NCI-H510A (cell line): ENCODE measurements at places on chromosomes 1 and 21.

DNA sequence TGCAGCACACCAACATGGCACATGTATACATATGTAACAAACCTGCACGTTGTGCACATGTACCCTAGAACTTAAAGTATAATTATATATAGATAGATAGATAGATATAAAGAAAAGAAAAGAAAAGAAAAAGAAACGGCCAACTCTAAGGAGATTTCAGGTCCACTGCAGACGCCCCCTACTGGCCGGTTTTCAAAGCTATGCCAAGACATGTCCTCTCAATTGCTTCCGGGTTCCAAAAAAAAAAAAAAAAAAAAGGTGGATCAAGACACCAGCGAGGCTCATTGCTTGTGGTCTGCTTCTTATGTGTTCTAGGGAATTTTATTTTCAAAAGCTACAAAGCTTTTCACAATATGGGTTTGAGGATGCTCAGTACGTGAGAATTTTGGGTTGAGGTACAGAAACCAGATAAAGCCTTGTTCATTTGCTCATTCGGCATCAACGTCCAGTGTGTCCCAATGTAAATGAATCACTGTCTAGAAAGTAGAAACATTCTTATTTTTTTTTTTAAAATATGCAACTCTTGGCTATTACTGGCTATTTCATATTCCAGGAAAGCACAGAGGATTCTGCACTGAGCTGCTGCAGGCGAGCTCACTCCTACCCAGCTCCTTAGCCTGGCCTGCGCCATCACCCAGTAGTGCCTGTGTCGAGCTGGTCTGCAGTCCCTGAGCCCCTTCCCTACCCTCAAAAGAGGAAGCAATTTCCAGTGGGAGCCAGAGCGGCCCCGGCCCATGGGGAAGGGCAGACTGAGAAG, 643.0 kb downstream of the KIF26B start:
- DNase-seq, result no peak

- no peak for DNase-seq
Measured at GRCh38 chr1:174724219-174724618, 275.5 kb upstream of the CACYBP start.

- no peak for DNase-seq
Measured at GRCh38 chr1:4046836-4047461, 146.9 kb upstream of the C1orf174 start.

GRCh38 chr21:24025101-24025500, 1582.2 kb downstream of the MRPL39 start:
- DNase-seq, result no peak

DNA sequence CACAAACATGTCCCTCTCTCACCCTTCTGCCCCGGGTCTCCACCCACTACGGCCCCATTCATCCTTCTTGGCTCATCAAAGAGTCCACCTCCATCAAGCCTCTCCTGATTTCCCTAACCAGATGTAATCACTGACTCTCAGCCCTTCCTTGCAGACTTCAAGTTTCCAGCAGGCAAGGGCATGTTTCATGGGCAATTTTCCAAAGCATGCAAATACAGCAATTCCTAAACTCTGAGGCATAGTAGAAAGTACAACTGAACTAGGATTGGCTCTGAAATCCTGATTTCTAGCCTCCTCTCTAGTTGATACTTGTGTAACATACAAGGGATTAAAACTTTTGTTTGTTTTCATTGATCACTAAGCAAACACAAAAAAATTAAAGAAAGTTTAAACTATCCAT, 109.1 kb upstream of the GADD45A start:
- DNase-seq, result no peak

GRCh38 chr1:173253046-173253445, 45.9 kb upstream of the TNFSF4 start:
- DNase-seq, result no peak

DNA sequence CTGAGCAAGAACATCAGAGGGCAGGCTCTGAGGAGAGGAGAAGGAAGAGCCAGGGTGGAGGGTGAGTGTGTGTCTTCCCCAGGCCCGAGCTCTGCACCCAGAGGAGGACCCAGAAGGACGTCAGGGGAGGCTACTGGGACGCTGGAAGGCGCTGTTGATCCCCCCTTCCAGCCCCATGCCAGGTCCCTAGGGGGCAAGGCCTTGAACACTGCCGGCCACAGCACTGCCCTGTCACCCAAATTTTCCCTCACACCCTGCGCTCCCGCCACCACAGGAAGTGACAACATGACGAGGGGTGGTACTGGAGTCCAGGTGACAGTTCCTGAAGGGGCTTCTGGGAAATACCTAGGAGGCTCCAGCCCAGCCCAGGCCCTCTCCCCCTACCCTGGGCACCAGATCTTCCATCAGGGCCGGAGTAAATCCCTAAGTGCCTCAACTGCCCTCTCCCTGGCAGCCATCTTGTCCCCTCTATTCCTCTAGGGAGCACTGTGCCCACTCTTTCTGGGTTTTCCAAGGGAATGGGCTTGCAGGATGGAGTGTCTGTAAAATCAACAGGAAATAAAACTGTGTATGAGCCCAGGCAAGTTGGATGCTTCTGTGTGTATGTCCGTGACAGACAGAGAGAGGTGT, 17.1 kb downstream of the BCAN start:
- no peak for DNase-seq

GRCh38 chr1:204286831-204287421, 72.8 kb downstream of the PLEKHA6 start:
- no peak for DNase-seq

- DNase-seq, result peak; percentile 92
Measured at GRCh38 chr1:178093494-178093950, 382 bp upstream of the RASAL2 start.

GRCh38 chr21:43935711-43936110, 70.7 kb downstream of the AGPAT3 start:
- peak; percentile 42 for DNase-seq

DNA sequence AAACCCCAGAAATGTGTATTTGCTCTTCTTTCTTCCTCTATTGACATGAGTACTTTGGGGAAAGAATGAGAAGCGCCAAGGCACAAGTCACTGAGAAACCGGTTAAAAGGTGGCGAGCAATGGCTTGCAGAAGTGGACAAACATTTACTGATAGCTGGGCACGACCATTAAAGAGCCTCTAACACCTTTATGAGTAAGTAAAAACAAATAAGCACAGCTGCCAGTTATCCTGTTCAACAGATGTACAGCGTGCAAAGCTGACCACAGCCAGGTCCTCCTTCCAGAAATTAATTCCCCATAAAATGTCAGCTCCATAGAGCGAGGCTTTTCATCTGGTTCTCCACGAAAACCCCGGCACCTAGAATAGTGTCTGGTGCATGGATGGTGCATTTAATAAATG, 72.7 kb downstream of the CAPZB start:
- peak; percentile 93 for DNase-seq

GRCh38 chr1:82321794-82322193, 521.1 kb downstream of the ADGRL2 start:
- no peak for DNase-seq

- no peak for DNase-seq
Measured at GRCh38 chr21:34635307-34635706, 20.4 kb upstream of the RCAN1 start.

GRCh38 chr1:29519788-29520110, 283.4 kb downstream of the PTPRU start:
- no peak for DNase-seq

DNA sequence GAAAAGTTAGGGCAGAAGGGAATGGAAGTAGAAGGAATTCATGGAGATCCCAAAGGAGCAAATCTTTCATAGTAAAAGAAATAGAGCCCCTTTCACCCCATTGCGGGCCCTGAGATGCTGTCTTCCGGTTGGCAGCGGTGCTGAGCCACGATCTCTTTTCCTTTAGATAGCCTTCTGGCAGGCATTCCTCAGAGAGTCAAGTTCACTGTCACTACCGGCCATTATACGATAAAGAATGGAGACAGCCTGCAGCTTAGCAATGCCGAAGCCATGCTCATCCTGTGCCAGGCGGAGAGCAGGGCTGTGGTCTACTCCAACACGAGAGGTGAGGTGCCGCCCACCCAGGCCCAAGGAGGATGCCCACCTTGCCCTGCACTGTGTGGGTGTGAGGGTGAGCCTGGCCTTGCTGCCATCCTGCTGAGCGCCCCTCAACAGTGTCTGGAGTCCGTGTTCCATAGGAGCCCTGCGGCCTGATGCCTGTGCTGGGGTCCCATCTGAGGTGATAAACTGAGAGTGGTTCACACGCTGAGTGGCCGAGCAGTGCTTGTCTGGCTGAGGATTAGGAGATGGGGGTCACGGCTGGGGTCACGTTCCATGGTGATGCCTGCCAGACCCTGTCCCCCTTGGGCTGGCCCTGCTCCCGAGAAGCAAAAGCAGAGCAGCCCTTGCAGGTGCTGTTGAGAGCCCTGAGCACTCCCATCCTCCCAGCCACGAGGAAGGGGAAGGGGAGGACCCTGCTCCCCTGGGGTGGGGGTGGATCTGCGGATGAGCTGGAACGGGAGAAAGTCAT, 20.4 kb upstream of the PWP2 start:
- DNase-seq, result no peak

- no peak for DNase-seq
Measured at GRCh38 chr1:222073307-222073995, 331.6 kb upstream of the DUSP10 start.

GRCh38 chr1:184300446-184300845, 86.4 kb upstream of the C1orf21 start:
- DNase-seq, result no peak

DNA sequence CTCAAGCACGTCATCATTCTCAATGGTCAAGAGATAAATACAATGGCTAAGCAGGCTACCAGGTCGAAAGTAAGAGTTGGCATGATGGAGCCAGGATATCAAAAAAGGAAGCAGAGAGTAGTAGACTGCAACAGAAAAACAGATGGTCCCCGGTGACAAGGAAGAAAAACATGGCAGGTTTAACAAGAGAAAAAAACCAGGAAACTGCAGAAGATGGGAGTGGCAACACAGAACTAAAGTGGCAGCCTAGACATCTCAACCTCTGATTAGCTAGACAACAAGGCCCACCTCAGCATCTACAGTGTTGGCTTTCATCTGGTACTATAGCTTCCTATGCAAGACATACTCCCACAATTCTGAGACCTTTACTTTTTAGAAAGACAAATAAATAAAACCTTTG, 3.1 kb downstream of the UBR4 start:
- no peak for DNase-seq

DNA sequence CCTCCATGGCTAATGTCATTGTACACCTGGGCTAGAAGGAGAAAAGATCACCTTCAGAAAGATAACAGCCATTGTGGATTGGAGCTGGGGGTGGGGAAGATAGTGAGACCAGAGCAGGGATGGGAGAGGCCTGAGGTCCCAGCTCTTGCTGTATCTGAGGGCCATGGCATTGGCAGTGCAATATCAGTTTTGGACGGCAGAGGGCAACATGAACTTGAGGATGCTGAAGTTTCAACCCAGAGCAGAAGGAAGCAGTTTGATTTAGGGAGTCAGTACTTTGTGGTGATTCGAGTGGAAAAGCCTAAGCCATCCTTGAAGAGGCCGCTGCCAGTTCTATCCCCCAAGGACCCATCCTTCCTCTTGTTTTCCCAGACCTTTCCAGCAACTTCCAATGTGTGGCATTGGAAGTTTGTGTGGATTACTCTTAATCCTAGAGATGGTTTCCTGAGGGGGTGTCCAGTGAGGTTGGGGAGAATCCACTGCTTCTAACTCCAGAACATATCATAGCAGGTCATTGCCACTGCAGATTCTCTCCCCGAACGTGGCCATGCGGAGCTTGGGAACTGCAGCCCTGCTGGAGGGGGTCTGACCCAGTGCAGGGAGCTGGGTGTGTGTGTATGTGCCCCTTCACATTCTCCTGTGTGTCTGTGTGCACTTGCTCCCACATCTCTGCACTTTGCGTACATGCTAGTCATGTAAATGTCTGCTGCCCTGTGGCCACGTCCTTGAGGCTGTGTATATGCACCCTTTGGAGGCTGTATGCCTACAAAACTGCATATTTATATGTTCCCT, 24.1 kb downstream of the SLC26A9 start:
- DNase-seq, result peak; percentile 40

DNA sequence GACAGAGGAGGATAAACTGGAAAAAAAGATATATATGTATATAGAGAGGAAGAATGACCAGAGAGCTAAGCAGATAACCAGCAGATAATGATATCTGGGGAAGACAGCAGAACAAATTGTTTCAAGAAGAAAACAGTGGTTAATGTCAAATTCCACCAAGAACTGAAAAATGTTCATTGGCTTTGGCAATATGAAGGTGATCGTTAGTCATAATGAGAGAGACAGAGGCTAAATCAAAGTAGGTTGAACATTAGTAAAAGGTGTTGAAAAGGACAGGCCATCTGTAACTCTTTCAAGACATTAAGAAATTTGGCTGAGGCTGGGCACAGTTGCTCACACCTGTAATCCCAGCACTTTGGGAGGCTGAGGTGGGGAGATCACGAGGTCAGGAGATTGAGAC, 25.3 kb upstream of the CR2 start:
- DNase-seq, result no peak

GRCh38 chr1:94668528-94668927, 127.0 kb upstream of the F3 start:
- DNase-seq, result no peak

DNA sequence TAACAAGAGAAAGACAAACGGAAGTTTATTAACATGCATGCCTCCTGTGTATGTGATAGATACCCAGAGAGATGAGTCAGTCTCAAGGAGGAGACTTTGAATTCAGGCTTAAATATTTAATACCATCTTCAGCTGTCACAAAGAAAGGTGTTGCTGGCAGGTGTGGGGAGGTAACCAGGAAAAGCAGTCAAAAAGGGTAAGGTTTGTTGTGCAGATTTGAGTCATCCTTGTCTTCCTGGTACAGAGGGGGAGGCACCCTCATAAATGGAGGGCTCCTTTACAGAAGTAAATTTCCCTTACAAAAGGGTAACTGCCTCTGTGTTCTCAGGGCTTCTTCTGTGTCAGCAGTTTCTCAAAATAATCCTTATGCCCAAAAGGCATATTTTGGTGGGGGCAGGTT, 75.2 kb upstream of the B3GALT5 start:
- DNase-seq, result no peak

DNA sequence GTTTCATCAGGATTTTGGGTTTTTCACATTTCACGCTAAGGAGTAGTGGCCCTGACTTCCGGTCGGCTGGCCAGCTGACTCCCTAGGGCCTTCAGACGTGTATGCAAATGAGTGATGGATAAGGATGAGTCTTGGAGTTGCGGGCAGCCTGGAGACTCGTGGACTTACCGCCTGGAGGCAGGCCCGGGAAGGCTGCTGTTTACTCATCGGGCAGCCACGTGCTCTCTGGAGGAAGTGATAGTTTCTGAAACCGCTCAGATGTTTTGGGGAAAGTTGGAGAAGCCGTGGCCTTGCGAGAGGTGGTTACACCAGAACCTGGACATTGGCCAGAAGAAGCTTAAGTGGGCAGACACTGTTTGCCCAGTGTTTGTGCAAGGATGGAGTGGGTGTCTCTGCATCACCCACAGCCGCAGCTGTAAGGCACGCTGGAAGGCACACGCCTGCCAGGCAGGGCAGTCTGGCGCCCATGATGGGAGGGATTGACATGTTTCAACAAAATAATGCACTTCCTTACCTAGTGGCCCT, 23.1 kb upstream of the TNFRSF1B start:
- no peak for DNase-seq

GRCh38 chr1:227343206-227343605, 24.9 kb upstream of the CDC42BPA start:
- no peak for DNase-seq

GRCh38 chr1:235004840-235005391, 123.7 kb downstream of the TOMM20 start:
- DNase-seq, result no peak

- DNase-seq, result no peak
Measured at GRCh38 chr1:67514300-67514699, 84.1 kb upstream of the SERBP1 start.

GRCh38 chr1:28241638-28242241, 5.8 kb downstream of the ATP5IF1 start:
- no peak for DNase-seq

- DNase-seq, result no peak
Measured at GRCh38 chr1:155083865-155084721, 5.5 kb downstream of the EFNA3 start.
